ENCODE measurements at places on chromosomes 3 and 15.

GRCh38 chr3:19539518-19540392 is 391.4 kb downstream of the KCNH8 start:
- no peak for DNase-seq

GRCh38 chr3:145639003-145639606 is 521.9 kb downstream of the PLOD2 start:
- peak; percentile 4 for DNase-seq

GRCh38 chr15:80585544-80586018 is 109.5 kb upstream of the ABHD17C start:
- no peak for DNase-seq

DNA sequence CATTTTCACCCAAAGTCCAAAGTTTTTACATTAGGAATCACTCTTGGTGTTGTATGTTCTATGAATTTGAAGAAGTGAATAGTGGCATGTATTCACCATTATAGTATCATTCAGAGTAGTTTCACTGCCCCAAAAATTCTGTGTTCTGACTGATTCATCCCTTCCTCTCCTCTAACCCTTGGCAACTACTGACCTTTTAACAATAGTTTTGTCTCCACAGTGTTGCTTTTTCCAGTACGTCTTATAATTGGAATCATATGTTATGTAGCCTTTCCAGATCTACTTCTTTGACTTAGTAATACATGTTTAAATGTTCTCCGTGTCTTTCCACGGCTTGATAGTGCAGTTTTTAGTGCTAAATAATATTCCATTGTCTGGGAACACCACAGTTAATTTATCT is 379.0 kb upstream of the SGO1 start:
- no peak for DNase-seq

DNA sequence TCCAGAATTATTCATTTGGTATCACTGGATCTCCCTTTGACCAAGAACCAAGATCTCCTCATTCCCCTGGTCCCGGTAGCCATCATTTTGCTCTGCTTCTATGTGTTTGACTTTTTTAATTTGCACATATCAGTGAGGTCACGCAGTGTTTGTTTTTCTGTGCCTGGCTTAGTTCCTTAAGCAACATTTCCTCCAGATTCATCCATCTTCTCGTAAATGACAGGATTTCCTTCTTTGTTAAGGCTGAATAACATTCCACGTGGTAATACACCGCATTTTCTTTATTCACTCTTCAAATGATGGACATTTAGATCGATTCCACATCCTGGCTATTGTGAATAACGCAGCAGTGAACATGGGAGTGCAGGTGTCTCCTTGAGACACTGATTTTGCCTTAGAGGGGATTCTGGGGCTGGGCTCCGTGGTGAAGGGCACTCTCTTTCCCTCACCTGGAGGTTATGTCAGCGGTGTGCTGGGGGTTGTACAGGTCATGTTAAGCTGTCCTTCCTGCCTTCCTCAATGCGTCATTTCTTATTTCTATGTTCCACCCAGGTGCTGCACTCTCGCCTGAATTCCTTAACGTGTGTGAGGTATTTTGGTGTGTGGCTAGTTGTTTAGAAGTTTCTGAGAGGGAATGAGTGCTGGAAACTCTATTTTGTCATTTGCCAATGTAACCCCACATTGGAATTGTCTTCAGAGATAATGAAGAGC is 212.2 kb downstream of the LPP start:
- no peak for DNase-seq

Measured in urinary bladder (tissue), 4 donors.